Urothelium cell line (cell line): ENCODE measurements at places on chromosomes 16 and 17.

DNA sequence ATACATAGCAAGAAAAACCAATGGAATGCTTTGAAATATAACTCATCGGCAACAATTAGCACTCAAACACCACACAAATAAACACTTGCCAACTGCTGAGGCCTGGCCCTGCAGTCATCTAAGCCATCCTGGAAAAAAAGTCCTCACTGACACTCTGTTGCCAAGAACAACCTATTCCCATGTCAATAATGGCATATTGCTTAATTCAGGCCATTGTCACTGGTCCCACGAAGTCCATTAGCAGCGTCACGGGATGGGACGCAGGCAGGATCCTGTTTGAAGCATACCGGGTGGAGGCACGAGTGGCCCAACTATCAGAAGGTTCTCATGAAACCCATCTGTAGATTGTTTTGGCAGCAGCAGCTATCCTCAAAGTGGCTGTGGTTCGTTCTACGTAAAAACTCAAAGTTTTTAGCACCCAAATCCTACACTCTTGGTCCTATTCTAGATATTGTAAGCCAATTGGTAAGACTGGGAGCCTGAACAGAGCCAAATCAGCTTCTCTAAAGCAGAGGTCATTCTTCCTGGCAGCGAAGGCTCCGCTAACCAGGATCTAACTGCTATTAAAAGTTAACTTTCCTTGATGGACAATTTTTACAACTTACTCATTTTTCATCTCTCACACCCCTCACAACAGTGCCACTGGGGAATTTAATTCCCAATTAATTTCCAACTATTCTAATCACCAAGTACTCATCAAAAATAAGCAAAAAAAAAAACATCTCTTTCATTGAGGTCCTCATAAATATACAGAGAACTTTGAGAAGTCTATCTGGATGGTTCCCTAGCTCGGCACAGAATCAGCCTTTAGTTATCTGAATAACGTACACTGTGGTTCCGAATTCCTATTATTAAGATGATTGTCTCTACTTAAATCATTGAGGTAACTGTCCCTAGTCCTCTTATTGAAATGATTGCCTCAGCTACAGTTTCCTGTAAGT, 91.5 kb downstream of the ZFHX3 start:
- DNase-seq, result no peak

DNA sequence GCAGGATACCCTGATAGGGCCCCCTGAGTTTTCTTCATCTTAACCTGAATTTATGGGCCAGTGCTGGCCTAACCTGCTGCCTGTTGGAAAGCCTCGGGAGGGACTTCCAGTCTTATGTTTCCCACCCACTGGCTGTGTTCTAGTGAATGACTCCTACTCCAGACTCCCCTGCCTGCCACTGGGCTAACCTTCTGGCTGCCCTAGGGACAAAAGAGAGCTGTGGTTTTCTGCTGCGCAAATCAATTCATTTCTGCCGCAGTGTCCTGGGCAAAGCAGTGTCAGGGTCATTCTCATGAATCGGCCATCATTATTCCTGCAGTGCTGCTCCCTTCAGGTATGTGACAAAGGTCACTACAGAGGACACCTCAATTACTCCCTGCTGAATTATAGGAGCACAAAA, 386.2 kb downstream of the UTP18 start:
- no peak for DNase-seq

DNA sequence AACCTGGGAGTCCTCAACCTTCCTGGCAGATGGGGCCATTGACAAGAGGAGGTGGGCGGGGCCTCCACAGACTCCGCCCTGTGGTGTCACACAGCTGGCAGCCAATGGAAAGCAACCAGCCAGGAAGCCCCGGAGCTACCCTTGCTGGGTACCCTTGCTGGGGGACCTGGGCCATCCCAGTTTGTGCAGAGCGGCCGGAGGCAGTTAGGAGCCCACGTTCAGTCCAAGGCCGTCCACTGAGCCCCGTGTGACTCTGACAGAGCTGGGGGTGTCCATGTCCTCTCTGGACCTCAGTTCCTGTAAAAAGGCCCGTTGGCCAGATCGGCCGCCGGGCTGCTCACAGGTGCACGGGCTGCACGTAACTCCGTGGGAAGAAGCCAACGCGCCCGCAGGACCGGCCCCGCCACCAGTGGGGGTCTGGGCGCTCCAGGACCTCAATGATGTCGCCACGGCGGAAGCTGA, 17.1 kb upstream of the FAM83G start:
- DNase-seq, result no peak

DNA sequence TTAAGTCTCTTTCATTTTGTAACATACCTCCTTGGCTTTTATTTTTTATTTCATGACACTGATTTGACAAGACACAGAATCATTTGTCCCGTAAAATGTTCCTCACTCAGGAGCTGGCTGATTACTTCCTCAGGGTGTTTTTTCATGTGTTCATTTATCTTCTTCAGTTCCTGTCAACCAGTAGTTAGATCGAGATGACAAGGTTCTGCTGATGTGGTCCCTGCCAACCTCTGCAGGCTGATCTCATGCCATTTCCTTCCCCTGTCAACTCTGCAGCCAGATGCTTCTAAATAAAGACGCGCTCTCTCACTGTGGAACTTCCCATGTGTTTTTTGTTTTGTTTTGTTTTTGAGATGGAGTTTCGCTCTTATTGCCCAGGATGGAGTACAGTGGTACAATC, 8.1 kb upstream of the CXCL16 start:
- DNase-seq, result no peak

DNA sequence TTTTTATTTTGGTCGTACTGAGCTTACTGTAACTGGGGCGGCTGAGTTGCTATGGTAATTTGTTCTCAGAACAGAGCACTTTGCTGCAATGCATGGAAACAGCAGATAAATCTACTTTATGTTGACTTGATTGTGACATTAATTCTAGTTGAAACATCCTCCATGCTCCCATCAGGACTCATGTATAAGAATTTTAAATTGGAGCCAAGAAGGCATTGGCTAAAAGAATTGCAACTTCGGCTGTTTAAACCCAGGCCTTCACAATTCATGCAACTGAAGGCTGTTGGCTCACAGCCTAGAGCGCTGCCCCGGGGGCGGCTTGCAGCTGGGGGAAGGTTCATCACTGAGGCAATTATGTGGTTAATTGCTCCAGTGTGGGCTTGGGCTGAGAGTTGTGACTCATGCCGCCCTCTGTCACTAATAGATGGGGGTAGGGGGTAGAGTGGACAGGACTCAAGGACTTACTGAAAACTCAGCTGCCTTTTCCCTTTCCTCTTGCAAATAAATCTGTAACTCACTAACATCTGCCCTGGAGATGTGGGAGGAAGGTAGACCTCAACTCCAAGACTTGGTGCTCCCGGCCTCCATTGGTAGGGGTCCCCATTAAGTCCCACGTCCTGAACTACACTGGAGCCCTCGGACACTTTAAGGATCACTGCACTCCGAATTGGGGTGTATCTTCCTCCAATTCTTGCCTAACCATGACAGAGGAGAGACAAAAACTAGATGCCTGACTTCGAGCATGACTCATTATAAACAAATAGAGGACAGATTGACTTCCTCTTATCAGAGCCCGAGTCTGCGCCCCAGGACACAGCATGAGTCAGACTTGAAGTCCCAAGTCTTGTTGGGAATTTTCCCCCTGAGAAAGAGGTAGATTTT, 37.5 kb downstream of the ERCC4 start:
- peak; percentile 83 for DNase-seq

- no peak for DNase-seq
These were observed 90.9 kb upstream of the CORO6 start for GRCh38 chr17:29713626-29714025.

DNA sequence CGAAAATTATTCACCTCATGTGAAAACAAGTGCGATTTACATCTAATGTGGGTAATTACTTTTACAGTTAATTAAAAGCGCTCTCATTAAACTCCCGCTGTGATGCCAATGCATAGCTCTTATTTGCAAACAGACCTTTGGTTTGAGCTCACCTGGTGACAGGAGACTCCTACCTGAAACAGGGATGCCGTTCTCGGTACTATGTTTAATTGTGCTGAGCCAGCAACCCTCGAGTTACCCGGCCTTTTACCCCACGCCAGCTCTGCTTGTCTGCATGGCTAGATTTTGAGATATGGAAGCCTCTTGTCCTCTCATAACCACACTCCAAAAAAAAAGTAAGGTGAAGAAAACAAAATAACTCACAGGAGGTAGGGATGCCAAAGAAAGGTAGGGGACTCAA, 690.4 kb upstream of the RBFOX1 start:
- DNase-seq, result no peak

DNA sequence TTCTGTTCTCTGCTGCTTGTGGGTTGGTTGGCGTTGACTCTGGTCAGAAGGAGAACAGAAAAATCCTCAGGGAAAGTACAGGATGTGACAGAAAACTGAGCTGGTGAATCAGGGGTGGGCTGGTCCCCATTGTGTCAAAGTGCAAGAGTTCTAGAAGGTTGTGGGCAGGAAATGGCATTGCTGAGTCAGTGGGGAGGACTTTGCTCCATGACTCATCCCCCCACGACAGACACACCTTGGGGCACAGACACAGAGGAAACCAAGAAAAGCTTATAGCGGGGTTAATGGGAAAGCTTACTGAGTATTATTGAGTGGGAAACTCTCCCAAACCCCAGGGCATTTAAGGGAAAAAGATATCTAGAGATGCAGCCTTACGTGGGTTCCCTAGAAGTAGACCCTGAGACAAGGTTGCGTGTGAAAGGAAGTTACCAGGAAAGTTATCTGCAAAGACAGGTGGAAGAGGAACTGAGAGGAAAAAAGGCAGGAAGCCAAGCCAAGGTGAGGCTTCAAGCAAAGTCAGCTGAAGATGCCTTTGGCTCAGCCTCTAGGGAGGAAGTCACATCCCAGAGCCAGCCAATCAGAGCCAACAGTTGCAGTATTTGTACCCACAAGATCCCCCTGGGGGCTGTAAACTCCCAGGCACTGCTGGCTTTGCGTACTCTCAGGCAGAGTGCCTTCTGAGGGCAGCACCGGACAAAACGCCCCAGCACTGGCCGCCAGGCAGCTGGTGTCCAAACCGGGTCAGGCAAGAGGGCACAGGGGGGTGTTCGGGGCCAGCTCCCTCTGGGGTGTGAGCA, 86.4 kb downstream of the FOXL1 start:
- peak; percentile 87 for DNase-seq

GRCh38 chr16:8855972-8856371, 12.8 kb downstream of the CARHSP1 start:
- DNase-seq, result no peak

DNA sequence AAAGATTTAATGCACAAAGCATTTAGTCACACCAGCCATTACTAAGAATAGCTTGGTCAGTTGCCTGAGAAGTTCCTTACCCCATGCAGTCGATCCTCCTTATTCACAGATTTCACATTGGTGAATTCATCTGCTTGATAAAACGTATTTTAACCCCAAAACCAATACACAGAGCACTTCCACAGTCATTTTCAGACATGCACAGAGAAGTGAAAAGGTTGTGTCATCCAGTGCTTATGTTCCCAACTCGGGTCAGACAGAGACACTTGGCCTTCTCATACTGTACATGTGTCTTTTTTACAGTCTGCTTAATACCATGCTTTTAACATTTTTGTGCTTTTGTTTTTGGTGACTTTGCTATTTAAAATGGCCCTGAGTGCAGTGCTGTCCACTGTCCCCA, 219.7 kb downstream of the SPECC1 start:
- DNase-seq, result no peak

GRCh38 chr17:41653892-41654677, 29.7 kb upstream of the KRT17 start:
- DNase-seq, result peak; percentile 88

- no peak for DNase-seq
These were observed 930.9 kb upstream of the CDH8 start for GRCh38 chr16:62967163-62967562.

DNA sequence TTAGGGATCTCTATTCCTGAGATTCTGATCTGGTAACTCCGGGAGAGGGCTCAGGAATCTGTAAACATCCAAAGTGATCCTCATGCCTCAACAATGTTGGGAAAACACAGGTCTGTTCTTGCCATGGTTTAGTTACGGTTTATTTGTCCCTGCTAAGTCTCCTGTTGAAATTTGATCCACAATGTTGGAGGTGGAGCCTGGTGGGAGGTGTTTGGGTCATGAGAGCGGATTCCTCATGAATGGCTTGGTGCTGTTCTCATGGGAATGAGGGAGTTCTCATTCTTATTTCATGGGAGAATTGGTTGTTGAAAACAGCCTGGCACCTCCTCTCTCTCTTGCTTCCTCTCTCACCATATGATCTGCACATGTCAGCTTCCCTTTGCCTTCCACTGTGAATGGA, 608.6 kb upstream of the GOT2 start:
- no peak for DNase-seq

- DNase-seq, result peak; percentile 41
These were observed 109.8 kb downstream of the GOSR1 start for GRCh38 chr17:30586818-30587595.

- no peak for DNase-seq
These were observed 1.0 kb upstream of the GLG1 start for GRCh38 chr16:74607962-74608356.

DNA sequence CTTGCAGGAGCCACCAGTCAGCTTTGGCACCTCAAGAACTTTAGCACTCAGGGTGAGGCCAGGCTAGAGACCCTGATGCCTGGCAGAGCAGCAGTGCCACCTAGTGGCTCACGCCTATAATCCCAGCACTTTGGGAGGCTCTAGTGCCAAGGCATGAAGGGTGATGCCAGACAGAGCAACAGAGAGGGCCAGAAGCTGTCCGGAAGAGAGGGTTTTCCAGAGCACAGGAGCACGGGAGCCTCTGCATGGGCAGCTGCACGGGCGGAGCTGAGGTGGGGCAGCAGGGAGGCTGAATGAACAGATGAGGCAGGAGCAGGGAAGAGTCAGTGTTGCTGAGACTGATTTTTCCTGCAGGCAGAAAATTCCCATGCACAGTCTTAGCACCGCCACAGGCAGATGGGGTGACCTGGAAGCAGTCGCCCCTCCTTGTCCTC, 38.9 kb downstream of the MYH3 start:
- DNase-seq, result peak; percentile 67

- no peak for DNase-seq
These were observed 37.1 kb upstream of the MGAT5B start for GRCh38 chr17:76830987-76831715.

DNA sequence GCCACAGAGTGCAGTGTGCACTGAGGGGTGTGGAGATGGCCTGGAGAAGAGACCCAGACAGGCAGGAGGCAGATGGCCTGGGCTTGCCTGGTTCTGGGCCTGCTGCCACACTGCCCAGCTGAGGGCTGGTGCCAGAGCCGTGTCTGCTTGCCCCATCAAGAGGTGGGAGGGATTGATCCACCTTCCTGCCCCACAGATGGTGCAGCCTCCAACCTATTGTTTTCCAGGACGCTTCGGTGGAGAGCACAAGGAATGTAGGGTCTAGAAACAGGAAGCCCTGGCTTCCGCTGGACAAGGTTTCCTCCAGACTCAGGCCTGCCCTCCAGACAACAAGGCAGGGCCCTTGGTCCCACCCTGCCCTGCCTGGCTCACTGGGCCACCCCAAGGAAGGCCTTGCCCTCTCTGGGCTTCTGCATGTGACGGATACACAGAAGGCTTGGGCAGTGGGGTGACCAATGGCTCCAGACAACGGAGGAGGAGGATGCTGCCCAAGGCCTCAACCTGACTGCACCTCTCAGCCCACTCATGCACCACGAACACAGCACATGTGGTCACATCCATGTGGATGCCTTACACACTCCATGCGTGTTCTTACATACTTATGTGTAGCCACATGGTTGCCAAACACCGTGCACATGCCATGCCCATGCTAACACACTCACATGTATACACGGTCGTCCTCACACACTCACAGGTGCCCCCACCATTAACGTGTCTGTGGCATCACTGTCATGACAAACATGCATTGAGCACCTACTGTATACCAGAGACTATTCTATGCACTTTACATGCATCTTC, 6.5 kb upstream of the CDH5 start:
- DNase-seq, result no peak

GRCh38 chr16:4869147-4869805, 22.0 kb downstream of the UBN1 start:
- DNase-seq, result no peak

GRCh38 chr17:20999841-21000532, 42.8 kb downstream of the USP22 start:
- DNase-seq, result no peak
